Stimulated activated CD8-positive, alpha-beta memory T cell treated with anti-CD3 and anti-CD28 coated beads, Interleukin-4, amount 100 ng/mL, for 4 hours (primary cell): ENCODE measurements at places on chromosomes 13 and 19.

- no peak for DNase-seq
Observed at GRCh38 chr13:89897681-89898080, 1449.8 kb upstream of the MIR17HG start.

DNA sequence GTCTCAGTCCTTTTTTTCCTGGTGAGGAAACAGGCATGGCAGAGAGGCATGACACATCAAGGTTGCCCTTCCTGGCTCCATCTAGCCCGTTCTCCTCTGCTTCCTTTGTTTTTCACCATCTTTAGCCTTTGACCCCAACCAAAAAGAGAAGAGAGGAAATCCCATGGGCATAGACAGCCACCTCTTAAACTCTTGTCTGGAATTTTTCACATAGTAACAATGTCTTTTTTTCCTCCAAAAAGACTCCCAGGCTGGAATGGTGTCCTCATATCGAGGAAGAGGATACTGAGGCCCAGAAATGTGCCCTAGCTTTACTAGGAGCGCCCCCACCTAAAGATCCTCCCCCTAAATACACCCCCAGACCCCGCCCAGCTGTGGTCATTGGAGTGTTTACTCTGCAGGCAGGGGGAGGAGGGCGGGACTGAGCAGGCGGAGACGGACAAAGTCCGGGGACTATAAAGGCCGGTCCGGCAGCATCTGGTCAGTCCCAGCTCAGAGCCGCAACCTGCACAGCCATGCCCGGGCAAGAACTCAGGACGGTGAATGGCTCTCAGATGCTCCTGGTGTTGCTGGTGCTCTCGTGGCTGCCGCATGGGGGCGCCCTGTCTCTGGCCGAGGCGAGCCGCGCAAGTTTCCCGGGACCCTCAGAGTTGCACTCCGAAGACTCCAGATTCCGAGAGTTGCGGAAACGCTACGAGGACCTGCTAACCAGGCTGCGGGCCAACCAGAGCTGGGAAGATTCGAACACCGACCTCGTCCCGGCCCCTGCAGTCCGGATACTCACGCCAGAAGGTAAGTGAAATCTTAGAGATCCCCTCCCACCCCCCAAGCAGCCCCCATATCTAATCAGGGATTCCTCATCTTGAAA lies at the start of gene GDF15:
Gene GDF15, plus strand, starts transcription at position 484 of the 868 bp plus-strand sequence. Its CDS starts 32 bp downstream, at position 516.
- no peak for DNase-seq

- no peak for DNase-seq
Observed at GRCh38 chr19:47274891-47275761, 441 bp downstream of the INAFM1 start.

GRCh38 chr13:30043631-30043925 lies 193.2 kb upstream of the UBL3 start:
- DNase-seq, result no peak

DNA sequence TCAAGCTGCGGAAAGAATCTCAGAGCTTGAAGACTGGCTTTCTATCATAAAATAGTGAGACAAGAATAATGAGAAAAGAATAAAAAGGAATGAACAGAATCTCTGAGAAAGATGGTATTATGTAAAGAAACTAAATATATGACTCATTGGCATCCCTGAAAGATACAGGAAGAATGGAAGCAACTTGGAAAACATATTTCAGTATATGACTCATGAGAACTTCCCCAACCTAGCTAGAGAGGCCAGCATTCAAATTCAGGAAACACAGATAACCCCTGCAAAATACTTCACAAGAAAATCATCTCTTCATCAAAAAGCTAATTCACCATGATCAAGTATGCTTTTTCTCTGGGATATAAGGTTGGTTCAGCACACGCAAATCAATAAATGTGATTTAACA lies 2318.0 kb downstream of the PCDH9 start:
- no peak for DNase-seq
